ENCODE measurements at places on chromosomes 12 and 14.
A peak's percentile ranks its signal among the peaks of the same experiment; 100 is the strongest.

- DNase-seq: no peak
Observed at GRCh38 chr12:56080556-56081138, 682 bp downstream of the ERBB3 start.

DNA sequence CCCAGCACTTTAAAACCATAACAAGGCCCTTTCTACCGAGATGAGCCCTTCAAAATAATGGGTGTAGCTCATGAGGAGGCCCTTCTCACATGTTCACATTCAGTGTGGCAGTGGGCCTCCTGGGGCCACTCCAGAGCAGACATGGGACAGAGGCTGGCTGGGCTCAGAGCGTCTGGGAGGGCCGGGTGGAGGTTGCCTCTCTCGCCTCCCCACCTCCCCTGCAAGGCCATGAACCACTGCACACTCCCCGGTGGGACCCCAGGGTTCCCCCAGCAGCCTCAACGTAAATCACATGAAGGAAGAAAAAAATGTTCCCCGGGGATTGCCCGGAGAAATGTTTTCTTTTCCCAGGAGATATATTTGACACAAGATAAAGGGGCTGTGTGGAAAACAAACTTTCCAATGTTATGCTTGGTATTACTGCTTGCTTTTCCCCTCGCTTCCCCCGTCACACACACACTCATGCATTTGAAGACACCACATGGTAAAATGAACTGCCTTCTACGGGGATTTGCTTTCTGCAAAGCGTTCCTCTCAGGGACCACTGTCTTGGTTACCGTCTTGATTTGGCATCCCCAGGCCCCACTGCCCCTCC lies 190.7 kb upstream of the CCND2 start:
- DNase-seq: no peak

DNA sequence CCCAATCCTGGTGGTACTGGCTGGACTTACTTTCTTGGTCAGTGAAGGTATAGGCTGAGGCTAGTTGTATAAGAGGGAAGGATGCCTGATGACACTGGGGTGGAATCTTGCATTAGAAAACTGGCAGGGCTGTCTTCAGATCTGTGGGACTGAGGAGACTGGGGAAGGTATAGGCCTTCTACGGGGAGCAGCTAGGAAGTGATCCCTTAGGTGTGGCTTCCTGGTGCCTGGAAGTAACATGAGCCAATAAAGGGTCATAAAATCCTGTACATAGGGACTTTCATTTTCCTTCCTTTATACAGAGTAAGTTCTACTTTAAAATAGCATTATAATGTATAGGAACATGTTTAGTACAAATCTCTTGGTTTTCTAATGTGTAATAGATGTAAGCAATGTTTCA lies 716.8 kb downstream of the LRFN5 start:
- DNase-seq: no peak

GRCh38 chr14:22623047-22623446 lies 21.1 kb downstream of the OR6J1 start:
- DNase-seq: no peak

- DNase-seq: no peak
Observed at GRCh38 chr12:115541891-115542421, 735.5 kb downstream of the MED13L start.

DNA sequence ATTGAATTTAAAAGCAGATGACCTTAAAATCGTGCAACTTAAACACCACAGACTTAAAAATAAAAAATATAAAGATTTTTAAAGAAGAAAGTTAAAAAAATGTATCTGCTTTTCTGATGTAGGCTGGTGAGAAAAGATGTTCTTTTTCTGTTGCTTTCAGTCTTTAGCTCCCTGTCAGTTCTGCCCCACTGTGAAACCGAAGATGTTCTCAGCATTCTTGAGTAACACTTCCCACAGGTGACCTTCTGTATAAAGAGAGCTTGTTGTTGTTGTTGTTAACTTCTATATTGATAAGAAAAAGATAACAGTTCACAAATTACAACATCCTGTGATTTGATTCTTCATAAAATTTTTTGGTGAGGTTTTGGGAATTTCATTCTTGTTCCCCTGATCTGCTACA lies 377.9 kb upstream of the RGS6 start:
- no peak for DNase-seq

- peak; percentile 40 for DNase-seq
Observed at GRCh38 chr14:61065656-61066055, 84.6 kb downstream of the SLC38A6 start.

- DNase-seq: peak; percentile 94
Observed at GRCh38 chr14:51208982-51209381, 31.1 kb upstream of the TMX1 start.

DNA sequence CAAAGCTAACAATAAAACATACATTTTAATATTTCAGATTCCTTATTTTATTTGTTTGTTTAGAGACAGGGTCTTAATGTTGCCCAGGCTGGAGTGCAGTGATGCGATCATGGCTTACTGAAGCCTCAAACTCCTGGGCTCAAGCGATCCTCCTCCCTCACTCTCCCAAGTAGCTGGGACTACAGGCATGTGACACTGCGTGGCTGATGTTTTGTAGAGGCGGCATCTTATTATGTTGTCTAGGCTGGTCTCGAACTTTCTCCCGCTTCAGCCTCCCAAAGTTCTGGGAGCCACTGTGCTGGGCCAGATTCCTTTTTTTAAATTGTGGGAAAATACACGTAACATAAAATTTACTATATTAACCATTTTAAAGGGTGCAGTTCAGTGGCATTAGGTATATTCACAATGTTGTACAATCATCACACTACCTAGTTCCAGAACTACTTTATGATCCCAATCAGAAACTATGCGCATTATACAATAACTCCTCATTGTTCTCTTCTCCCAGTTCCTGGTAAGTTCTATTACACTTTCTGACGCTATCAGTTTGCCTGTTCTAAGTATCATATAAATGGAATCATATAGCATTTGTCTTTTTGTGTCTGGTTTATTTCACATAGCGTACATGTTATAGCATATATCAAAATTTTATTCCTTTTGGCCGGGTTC lies 40.3 kb downstream of the ADIPOR2 start:
- DNase-seq: no peak

GRCh38 chr14:49679271-49679670 lies 8.7 kb downstream of the POLE2 start:
- DNase-seq: no peak

DNA sequence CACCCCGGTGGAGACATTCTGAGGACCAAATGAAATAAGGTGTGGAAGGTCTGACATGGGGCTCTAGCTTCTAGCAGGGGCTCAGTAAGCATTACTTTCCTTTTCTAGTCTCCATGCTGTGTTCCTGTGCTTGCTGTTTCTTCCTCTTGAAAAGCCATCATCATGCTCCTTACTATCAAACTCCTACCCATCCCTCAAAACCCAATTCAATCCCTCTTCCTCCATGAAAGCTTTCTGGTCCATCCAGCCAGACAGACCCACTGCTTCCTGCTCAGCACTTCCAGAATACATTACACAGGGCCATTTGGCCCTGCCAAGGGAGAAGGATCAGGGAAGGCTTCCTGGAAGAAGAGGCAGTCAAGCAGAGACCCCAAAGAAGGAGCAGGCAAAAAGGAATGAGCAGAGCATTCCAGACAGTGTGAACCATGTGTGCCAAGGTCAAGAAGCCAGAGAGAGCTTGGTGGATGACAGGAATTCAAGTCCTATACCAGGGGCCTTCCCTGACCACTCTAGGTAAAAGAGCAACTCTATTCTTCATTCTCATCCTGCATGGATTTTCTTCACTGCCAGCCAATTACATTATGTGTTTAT lies 59.5 kb downstream of the NUAK1 start:
- DNase-seq: no peak

DNA sequence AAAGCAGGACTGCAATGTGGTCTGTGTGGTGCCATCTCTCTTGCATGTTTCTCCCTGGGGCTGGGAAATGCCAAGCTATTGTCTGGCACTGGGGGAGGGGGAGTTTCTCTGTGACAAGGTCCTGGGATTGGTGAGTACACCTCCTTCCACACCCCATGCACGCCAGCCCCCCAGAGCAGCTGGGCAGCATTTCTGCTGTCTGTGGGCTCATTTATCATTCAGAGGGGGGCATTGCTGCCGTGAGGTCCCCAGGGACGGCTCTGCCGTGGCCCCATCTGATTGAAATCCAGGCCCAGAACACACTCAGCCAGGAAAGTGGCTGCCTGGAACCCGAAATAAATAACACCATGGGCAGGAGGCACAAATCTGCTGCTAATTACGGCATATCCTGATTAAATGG lies 12.6 kb upstream of the FAM222A start:
- no peak for DNase-seq

DNA sequence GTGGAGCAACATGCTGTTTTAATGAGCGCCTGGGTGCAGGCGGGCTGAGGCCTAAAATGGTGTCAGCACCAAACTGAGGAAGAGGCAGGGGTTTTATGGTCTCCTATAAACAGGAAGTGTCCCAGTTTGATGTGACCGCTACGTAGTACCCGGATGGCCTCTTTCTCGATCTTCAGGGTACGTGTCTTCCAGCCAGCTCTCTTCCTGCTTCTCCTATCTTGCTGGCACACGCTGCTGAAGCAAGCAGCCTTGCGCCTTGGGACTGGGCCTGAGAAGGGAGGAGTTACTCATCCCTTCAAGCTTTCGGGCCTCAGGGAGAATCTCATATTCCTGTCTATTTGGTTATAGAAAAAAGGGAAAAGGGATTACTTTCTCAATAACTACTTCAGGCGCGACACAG lies 28.2 kb upstream of the RNASE1 start:
- no peak for DNase-seq

DNA sequence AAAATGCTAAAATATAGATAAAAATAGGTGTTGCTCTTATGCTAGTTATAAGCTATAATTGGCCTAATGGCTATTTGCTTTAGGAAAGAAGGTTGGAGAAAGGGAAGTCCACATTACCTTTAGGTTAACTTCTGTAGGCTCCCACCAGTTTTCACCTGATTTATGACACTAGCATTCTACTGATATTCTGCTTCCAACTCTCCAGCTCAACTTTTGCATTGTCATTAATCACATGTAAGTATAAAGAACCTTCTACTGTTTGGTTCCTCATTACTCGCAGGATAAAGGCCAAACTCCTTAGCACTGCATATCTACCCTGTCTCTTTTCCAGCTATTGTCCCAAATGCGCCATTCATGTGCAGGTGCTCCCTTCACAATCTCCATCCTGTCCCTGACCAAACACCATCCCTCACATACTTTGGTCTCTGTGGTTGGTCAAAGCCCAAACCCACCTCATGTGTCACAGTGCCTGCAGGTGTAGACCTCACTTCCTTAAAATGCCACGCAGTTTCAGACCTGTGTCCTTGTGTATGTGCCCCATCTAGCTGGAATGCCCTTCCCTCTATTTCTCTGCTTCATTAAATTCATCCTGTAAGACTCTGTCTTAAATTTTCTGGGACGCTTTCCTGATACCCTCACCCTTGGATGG lies 3.3 kb downstream of the DDHD1 start:
- no peak for DNase-seq

- no peak for DNase-seq
Observed at GRCh38 chr12:111638556-111638955, 39.4 kb upstream of the ATXN2 start.

DNA sequence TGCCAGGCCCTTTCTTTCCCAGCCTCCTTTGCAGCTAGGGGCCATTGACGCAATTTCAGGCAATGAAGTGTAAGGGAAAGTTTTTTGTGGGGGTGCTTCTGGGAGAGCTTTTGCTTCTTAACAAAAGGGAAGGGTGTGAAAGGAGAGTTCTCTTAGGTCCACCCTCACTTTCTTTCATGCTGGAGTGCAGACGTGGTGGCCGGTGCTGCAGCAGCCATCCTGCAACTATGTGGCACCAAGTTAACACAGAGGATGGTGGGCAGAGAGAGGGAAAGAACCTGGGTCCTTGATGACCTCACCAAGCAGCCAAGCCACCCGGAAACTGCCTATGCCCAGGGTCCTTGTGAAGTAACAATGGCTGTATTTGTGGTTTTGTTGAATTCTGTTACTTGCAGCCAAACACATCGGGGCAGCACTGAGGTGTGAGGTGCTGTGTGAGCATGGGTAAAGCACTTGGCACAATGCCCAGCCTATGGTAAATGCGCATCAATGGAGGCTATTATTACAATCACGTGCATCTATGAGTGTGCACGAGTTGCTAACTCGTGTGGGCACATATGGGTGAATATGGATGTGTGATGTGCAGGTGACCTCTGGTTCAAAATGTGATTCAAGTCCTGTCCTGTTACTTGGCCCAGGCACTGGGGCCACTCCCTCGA lies 122.6 kb downstream of the CALM1 start:
- DNase-seq: no peak

DNA sequence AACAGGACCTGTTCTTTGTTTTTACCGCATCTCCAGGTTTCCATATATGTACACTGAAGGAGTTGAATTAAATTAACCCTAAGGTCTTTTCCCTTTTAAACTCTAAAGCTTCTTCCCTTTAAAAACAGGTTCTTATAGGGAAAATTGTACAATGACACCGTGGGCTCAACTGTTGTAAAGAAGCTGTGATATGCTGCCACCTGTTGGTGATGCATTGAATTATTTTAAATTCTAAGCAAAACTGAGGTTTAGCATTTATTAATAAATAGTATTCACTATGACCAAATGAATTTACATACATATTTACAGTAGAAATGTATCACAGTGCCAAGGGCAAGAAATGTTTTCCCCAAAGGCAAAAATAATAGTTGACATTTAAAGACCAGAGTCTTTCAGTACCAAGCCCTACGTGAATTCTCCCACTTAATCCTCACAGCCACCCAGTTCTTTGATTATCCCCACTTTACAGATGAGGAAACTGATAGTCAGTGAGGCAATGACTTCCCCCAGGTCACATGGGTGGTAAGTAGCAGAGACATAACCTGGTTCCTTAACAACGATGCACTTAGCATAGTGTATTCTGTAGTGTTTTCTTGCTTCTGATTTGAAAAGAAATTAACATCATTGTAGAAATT lies 35.7 kb upstream of the TMEM263 start:
- peak; percentile 22 for DNase-seq

DNA sequence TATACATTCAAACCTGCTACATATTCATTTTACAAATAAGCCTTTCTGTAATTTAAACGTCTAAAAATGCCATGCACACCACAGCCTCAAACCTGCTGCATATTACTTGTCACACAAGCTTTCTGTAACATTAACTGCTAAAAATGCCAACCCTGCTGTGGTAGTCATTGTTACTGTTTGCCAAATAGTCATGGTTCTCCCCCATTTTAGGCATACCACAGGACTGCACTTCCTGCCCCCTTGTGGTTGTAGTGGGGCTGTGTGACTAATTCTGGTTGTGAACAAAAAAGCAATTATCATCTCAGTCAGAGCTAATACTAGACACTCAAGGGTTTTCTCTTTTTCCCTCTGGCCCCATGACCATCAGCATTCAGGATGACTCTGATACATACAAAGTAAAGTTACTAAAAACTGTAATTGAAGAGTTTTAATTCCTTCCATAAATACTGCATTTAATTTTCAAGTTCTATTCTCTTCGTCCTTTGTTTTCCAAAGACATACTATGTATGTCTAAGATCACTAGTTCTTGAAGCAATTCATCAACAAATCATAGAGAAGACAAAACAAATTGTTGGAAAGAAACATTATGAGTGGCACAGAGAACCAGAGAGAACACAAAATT lies 5.7 kb upstream of the SLC35F4 start:
- DNase-seq: no peak
